Activated T-helper 9 cell treated with anti-CD3 and anti-CD28 coated beads, Interleukin-2, amount 50 U/mL, for 16 hours (primary cell): ENCODE measurements at places on chromosomes 11 and 22.

- no peak for DNase-seq
These were observed 18.0 kb downstream of the CBX7 start for GRCh38 chr22:39134366-39135091.

- DNase-seq: no peak
These were observed 23.3 kb downstream of the ARHGEF17 start for GRCh38 chr11:73331138-73331916.

- no peak for DNase-seq
These were observed 32.9 kb upstream of the HORMAD2 start for GRCh38 chr22:30047364-30047738.

GRCh38 chr22:45484742-45485141, 17.9 kb upstream of the FBLN1 start:
- DNase-seq: no peak

DNA sequence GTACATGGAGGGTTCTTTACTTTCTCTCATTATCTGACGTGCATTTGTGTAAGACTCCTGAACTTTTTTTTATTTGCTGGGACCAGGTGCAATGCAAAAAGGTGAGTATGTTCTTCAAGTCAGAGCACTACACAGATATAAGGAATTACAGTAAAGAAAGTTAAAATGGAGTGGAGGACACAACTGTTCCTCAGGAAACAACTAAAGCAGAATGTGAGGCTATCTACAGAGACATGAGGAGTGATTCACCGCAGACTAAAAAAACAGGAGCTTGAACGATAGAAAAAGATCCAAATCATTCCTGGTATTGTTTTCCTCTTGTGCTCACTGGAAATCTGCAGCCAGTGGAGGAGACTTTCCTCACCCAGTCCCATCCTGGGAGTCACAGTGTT, 106.2 kb downstream of the ABTB2 start:
- no peak for DNase-seq

- DNase-seq: no peak
These were observed 6.1 kb upstream of the B3GAT1 start for GRCh38 chr11:134417871-134418840.

- no peak for DNase-seq
These were observed 96.1 kb downstream of the MAML2 start for GRCh38 chr11:96246718-96247552.

DNA sequence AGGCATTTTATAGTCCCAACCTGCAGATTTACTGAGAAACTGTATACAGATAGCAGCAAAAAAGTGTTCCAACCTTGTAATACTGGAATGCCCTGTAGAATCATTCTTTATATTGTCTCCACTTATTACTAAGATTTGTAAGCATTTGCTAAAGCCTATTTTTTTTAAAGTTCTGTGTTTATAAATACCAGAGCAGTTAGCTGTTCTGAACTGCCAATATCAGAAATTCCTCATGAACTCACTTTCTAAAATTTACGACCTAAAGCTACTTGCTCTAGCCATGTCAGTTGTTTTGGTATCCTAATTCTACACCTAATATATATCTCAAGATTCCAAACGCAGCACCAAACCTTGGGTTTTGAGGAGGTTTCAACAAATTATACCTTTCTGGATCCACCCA, 103.2 kb downstream of the C11orf65 start:
- DNase-seq: no peak

GRCh38 chr11:130144861-130145281, 14.7 kb upstream of the ST14 start:
- DNase-seq: no peak

- DNase-seq: no peak
These were observed 121.1 kb downstream of the NXPE2 start for GRCh38 chr11:114799476-114799875.

GRCh38 chr11:116928845-116929244, 91.4 kb upstream of the APOA1 start:
- no peak for DNase-seq

DNA sequence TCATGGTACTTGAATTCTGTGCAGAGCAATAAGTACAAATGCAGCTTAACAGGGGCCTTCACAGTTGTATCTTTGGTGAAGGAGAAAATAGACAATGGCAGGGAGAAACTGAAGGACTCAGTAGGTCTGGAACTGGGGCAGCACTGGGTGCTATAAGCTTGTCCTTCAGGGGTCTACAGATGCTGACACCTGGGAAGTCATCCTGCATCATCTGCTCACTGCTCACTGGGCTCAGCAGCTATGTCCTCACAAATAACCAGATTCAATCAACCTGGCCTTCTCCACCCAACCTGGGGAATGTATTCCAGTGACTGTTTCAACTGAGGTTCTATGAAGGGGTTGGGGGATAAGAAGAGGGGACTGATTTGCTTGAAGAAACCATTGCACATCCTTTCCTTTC, 117.0 kb downstream of the ZNF280B start:
- no peak for DNase-seq

DNA sequence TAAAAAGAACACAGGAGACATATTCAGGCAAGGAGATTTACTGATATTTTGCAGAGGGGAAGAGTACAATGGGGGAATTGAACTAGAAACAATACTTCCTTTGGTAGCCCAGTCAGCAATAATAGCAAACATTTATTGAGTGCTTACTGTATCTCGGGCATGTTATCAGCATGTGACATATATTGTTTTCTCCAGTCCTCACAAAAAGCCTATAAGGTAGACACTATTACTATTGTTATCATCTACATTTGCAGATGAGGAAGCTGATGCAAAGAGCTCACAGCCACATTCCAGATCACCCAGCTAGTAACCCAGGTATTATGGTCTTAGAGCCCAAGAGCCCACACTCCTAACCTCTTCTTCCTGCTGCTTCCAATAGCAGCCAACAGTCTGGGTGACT, 27.9 kb downstream of the NAV2 start:
- no peak for DNase-seq
